ENCODE measurements at places on chromosomes 2 and 18. TPM values are rescaled to one million over a fixed set of nuclear protein-coding genes. Genes with fewer than 3 reads are reported as not detected.

DNA sequence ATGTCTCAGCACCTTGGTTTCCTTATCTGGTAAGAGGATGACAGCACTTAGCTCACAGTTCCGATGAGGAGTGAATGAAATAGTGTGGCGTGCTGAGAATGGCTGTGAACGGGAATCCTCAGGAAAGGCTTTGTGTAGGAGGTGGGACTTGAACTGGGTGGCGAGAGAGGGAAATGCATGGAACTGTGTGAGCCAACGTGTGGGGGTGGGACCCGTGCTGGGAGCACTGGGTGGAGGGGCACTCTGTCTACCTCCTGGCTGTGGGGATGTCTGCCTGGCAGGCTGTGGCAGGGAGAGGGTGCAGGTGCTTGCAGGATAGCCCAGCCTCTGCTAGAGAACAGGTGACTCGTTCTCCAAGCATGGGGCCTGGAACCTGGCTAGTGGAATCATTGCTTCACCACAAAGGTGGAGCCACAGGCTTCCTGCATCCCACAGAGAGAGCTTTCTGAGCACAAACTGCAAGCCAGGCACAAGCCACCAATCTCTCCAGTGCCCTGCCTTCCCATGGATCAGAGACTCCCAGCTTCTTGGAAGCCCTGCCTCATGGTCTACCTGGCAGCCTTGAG is 145.2 kb downstream of the CELF4 start:
- DNase-seq, result no peak

DNA sequence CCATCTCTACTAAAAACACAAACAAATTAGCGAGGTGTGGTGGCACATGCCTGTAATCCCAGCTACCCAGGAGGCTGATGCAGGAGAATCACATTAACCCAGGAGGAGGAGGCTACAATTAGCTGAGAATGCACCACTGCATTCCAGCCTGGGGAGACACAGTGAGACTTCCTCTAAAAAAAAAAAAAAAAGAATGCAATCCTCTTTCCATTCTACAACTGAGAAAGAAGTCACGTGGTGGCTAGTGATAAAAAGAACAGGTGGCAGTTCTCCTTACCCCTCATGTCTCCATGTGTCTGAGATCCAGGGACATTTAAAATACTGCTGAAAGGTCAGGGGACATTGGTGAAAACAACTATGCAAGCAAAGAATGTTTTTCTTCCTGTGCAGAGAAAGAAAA is 24.4 kb upstream of the GPR39 start:
- no peak for DNase-seq

GRCh38 chr2:19731515-19731914 is 170.3 kb downstream of the TTC32 start:
- no peak for DNase-seq

The CNDP1 gene
- polyA plus RNA-seq, result 0.31 TPM

DNA sequence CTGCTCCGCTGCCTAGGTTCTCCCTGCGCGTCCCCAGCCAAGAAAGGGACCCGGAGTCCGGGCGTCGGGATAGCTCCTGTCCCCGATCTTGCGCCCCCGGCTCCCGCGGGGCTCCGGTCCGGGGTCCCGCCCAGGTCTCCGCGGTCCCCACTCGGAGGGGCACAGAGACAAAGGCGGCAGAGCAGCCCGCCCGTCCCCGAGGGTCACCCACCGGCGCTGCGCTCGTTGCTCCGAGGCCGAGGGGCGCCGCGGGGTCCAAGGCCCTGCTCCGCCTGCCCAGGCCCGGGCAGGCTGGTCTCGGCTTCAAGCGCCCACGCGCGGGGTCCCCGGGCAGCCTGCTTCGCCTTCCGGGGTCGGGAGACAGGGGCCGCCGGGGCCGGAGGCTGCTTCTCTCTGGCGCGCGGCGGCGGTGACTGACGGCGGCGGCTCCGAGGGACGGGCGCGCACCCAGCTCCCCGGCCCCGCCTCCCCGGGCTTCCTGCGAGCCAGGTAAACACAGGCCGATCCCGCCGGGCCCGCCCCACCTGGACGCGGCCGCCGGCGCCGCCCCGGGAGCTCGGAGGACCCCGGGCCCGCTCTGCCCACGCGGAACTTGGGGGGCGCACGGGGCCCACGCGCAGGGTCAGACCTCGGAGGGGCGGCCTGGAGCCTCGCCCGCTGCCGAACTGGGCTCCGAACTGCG is at the start of gene MBP:
MBP (minus strand) TSS at position 415 of the 682 bp plus-strand sequence. CDS start 27,522 bp downstream, outside the sequence.
- DNase-seq, result peak; percentile 34

DNA sequence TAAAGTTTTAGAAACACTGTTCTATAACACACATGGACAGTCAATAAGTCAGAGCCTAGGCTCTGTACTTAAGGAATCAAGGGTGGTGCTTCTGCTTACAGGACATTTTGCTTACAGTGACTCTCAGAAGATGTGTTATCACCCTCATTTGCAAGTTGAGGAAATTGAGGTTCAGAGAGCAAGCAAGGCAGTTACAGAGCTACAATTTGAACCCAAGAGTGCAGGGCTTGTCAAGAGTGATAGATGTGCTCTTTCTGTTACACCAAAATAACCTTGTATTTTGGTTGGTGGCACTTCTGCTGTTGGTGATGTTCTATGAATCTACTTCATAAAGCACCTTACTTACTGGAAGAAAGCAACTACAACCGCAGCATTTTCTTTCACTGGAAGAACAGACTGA is 170.2 kb downstream of the THADA start:
- DNase-seq, result no peak

GRCh38 chr2:190912726-190913125 is 32.1 kb downstream of the GLS start:
- DNase-seq, result no peak
